ENCODE measurements at places on chromosomes 6 and 20. TPM values are rescaled to one million over a fixed set of nuclear protein-coding genes. Genes with fewer than 3 reads are reported as not detected.

Gene PPP1R14C
- not detected for total RNA-seq

Gene GPSM3
- total RNA-seq, result 2.0 TPM

Gene RAMACL
- total RNA-seq, result 0.13 TPM

Gene C20orf204
- 1.9 TPM for total RNA-seq

Gene CRISP3
- total RNA-seq, result not detected

Gene PROKR2
- not detected for total RNA-seq

Gene ARMH2
- not detected for total RNA-seq

Gene FAM83B
- not detected for total RNA-seq

Gene LY6G6F
- not detected for total RNA-seq

Gene UNC93A
- not detected for total RNA-seq

Gene VSX1
- total RNA-seq, result 0.21 TPM

Gene ZNF165
- total RNA-seq, result 4.2 TPM

Gene SIGLEC1
- 0.03 TPM for total RNA-seq

Gene ERVFRD-1
- not detected for total RNA-seq

Gene ANKRD66
- not detected for total RNA-seq

Gene SLC17A3
- not detected for total RNA-seq

Gene DSP
- total RNA-seq, result 20.1 TPM

Gene PI16
- not detected for total RNA-seq

Gene MOG
- not detected for total RNA-seq

Gene NKAPL
- total RNA-seq, result not detected

Gene SMLR1
- total RNA-seq, result 0.08 TPM

Gene RPP40
- total RNA-seq, result 25.9 TPM

Gene AKAP12
- 267 TPM for total RNA-seq

Gene VARS2
- 42.7 TPM for total RNA-seq

Gene PDCD2
- 121 TPM for total RNA-seq

Gene KIF6
- total RNA-seq, result not detected

Gene HDGFL1
- total RNA-seq, result not detected

Gene MUC21
- total RNA-seq, result not detected

Gene SIRPG
- total RNA-seq, result not detected

Gene OR12D2
- not detected for total RNA-seq

Gene KHDC1
- total RNA-seq, result 9.6 TPM

Gene DPPA5
- total RNA-seq, result not detected

Gene DTD1
- total RNA-seq, result 23.6 TPM

Gene WFDC10B
- total RNA-seq, result not detected

Gene CALHM6
- total RNA-seq, result not detected

Gene ID4
- total RNA-seq, result 0.10 TPM

Gene VARS1
- total RNA-seq, result 229 TPM

Gene CYP39A1
- total RNA-seq, result 0.72 TPM

Gene RING1
- 33.7 TPM for total RNA-seq

Gene ATXN1
- 67.1 TPM for total RNA-seq

Gene DNAH8
- not detected for total RNA-seq

Gene TMC2
- not detected for total RNA-seq

Gene PRPF6
- 88.4 TPM for total RNA-seq

Gene SLPI
- 0.74 TPM for total RNA-seq

Gene HSPA1L
- total RNA-seq, result 2.8 TPM

Gene SLC12A5
- 11.8 TPM for total RNA-seq

Gene C6orf15
- total RNA-seq, result not detected

Gene PTP4A1
- 71.0 TPM for total RNA-seq

Gene SLC44A4
- total RNA-seq, result 2.7 TPM

All from Panc1 (cell line).